ENCODE measurements at places on chromosomes 12 and 14. TPM values are rescaled to one million over a fixed set of nuclear protein-coding genes. Genes with fewer than 3 reads are reported as not detected.

Gene STXBP6
- not detected for total RNA-seq

Gene CIT
- total RNA-seq = 23.2 TPM

Gene MDM1
- 6.6 TPM for total RNA-seq

Gene MED13L
- 30.8 TPM for total RNA-seq

Gene KRAS
- 8.9 TPM for total RNA-seq

Gene SLC2A13
- total RNA-seq = 2.9 TPM

Gene AQP2
- not detected for total RNA-seq

Gene FRMD6
- total RNA-seq = 61.6 TPM

All from mammary microvascular endothelial cell (primary cell).